ENCODE measurements at places on chromosomes 2 and 18. TPM values are rescaled to one million over a fixed set of nuclear protein-coding genes. Genes with fewer than 3 reads are reported as not detected.

GRCh38 chr2:15040429-15041084 lies 408.0 kb downstream of the LRATD1 start:
- DNase-seq, result no peak

DNA sequence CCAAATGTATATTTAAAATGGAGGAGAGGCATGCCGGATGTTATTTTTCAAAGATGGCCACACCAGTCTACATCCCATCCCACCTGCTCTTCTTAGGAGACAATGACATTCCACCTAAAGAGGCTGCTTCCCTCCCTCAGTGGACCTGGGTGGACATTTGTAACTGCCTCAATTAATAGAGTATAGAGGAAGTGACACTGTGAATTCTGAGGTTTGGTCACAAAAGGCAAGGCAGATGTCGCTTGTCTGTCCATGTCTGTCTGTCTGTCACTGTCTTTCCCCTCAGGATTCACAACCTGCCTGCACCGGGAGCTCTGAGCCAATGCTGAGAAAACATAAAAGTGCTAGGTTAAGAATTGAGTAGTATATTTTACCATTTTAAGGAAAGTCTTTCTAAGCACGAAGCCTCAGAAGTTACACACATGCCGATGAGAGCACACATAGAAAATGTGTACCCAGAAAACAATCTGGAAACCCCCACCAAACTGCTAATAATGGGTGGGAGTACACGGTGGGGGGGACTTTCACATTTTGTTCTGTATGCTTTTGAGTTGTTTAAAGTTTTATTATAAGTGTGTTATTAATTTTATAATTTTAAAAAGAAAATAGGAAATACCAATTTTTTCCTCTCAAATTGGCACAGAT lies 21.0 kb downstream of the MIB1 start:
- DNase-seq, result no peak

GRCh38 chr2:203909261-203909967 lies 27.1 kb upstream of the ICOS start:
- DNase-seq, result no peak

DNA sequence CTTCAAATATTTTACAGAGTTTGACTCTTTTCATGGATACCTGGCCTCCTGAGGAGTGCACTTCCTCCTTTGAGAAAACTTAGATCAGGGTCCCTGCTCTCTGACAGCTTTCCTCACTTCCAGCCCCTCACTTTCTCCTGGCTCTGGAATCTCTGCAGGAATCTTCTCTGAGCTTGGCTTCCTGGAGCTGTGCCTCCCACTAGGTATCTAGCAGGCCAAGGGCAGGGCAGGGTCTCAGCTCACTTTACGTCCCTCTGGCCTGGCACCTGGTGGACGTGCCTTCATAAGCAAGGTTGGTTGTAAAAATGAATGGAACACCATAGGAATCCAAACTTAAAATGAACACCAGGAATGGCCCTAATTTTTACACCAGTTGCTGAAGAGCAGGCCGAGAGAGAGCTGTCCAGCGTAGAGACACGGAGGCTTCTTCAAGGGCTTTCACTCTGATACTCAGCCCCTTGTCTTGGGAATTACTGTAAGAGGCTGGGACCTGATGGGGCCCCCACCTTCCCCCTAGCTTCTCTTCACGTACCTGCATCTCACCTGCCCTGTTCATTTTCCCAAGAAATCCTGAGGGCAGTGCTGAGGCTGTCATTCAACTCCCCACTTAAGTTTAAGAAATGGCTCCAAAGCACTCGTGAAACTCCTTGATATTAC lies 426.9 kb upstream of the ID2 start:
- DNase-seq, result no peak

DNA sequence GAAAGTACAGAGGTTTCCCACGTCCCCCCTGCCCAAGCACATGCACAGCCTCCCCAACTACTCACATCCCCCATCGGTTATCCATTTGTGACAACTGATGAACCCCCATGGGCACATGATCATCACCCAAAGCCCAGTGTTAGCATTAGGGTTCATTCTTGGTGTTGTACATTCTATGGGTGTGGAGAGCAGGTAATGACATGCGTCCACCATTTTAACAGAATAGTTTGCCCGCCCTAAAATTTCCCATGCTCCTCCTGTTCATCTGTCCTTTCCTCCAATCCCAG lies 74.3 kb downstream of the LONRF2 start:
- DNase-seq, result no peak

DNA sequence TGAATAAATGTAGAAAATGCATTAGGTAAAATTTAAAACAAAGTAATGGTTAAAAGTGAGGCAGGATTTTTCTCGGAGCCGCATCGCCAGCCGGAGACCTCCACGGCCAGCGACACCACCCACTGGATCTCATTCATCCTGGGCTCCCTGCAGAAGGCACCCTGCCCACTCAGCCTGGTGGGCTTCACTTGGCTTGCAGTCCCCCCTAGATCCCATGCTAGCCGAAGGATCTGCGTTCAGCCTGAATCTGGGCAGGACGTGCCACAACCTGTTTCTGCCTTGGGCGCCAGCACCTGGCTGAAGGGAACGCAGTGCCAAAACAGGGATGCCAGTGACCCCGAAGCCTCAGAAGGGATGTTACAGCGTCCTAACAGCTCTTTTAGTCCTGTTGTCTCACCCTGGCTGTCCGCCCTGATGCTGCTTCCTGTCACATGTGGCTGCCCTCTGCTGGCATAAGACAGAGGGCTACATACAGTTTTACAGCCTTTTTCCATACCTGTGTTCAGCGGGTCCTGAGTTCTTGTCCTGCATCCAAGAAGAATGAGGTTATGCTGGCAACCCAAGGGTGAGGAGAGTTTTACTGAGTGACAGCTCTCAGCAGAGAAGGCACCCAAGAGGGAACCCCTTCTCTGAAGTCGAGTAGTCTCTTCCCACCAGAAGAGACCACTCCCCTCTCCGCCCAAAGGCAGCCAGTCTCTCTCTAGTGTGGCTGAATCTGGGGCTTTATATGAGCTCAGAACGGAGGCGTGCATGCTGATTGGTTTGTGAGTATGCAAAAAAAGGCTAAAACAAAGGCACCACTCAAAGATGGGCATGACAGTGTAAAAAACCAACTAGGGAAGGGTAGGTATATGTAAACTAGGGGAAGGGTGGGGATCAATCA lies 173.1 kb upstream of the GYPC start:
- peak; percentile 37 for DNase-seq

Gene NRP2
- total RNA-seq, result 99.4 TPM

GRCh38 chr18:44536046-44536445 lies 144.6 kb upstream of the SETBP1 start:
- no peak for DNase-seq

DNA sequence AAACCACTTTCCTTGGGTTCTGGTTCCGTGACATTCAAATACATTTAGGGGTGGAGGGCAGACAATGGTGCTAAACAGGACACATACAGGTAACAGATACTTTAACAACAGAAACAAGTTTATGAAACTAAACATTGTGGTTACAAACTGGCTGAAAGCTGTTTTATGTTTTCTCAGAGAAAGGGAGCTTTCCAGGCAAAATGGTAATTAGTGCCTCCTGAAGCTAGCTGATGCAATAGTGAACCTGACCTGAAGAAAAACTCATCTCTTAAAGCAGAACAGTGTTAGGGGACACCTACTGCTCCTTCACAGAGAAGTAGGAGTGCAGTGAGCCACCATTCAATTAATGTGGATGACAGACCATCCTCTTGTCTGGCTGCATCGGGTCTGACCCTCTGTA lies 138.9 kb downstream of the CCDC148 start:
- DNase-seq, result no peak

GRCh38 chr2:138298900-138299299 lies 202.7 kb upstream of the SPOPL start:
- no peak for DNase-seq

GRCh38 chr2:20796374-20796791 lies 26.5 kb downstream of the LDAH start:
- no peak for DNase-seq

DNA sequence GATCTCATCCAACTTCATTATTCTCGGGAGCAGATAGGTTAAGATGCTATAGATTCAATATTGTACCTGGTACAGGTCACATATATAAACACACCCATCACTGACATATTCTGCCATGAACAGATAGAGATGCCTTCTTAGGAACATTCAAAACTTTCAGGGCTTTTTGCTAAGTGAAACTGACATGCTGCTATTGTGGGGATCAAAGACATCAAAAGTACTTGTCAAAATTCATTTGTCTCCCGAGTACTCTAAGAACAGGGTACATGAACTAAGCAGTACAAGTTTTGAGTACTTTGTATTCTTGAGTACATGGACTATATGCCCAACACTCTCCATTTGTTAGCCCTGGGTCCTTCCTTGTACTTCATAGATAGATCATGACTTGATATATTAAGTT lies 173.5 kb downstream of the FSHR start:
- no peak for DNase-seq

GRCh38 chr18:35024196-35024595 lies 17.0 kb upstream of the MAPRE2 start:
- no peak for DNase-seq

Gene CREG2
- total RNA-seq, result 8.4 TPM

Gene KLHL29
- 8.6 TPM for total RNA-seq
